Ovary (tissue), 10 donors: ENCODE measurements at places on chromosomes 2 and 18. TPM values are rescaled to one million over a fixed set of nuclear protein-coding genes. Genes with fewer than 3 reads are reported as not detected.
A peak's percentile ranks its signal among the peaks of the same experiment; 100 is the strongest.

DNA sequence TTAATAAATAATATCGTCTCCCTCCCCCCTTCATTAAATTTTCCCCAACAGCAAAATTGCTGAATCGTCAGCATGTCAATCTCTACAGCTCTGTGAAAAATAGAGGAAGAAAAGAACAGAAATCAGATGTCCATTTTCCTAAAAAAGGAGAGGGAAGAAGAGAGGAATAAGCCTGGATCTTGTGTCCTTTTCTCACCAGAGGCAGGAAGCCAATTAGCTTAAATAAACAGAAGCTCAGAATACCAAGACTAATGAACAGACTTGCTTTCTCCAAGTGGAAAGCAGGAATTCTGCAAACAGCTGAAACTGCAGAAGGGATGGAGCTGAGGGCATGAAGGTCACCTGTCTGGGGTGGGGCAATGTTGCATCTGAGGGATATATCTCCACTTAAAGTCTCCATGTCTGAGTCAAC lies 265.7 kb downstream of the CCDC85A start:
- no peak for DNase-seq

GRCh38 chr2:167721593-167721992 lies 525.8 kb downstream of the STK39 start:
- DNase-seq: no peak

- no peak for DNase-seq
These were observed 44.3 kb upstream of the TGIF1 start for GRCh38 chr18:3405713-3406112.

GRCh38 chr2:130289780-130290179 lies 52.9 kb upstream of the IMP4 start:
- DNase-seq: no peak

DNA sequence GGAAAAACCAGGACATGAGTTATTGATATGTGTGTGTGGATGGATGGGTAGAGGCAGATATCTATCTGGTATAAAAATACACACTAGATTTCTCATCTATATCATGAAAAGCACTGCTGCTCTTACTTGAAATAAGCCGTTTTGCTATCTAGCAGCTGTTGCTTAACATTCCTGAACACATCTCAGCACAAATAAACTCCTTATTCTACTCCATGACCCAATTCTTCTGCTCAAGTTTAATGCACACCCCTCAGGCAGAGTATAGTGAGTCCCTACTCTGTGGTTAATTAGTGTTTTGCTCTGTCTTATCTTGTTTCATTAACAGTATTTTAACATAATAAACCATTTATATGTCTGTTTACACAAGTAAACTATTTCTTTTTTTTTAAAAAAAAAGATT lies 134.2 kb downstream of the CBLN2 start:
- no peak for DNase-seq

- no peak for DNase-seq
These were observed 68.6 kb upstream of the DNMT3A start for GRCh38 chr2:25410370-25410769.

DNA sequence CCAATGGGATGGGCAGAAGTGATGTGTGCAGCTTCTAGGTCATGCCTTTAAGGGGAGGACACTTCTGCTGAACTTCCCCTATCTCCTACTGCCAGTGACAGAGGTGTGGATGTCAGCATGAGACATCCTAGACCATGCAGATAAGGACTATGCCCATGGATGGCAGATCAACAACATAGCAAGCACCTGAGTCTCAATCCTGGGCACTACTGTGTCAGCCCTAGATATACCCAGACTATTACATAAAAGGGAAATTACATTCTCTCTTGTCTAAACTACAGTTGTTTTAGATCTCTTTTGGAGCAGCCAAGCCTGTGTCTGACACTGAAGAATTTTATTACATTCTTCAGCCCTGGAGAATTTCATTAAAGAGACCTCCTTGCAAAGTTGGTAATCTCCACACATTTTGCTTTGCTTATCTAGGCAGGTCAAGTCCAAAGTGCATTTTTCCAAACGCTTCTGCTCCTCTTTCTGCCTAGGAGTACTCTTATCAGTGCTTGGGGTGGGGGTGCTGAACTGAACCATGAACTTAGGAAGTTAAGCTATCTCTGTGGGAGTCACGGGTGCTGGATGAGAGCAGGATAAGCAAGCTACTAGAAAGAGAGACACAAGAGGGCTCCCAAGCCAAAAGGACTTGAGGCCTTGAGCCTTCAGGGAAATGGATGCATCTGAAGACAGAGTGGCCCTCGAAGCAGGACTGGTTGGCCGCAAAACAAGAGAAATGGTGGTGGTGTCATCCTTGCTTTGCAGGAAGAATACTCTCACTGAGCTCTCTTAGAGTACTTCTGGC lies 95.2 kb upstream of the SPRED2 start:
- no peak for DNase-seq

DNA sequence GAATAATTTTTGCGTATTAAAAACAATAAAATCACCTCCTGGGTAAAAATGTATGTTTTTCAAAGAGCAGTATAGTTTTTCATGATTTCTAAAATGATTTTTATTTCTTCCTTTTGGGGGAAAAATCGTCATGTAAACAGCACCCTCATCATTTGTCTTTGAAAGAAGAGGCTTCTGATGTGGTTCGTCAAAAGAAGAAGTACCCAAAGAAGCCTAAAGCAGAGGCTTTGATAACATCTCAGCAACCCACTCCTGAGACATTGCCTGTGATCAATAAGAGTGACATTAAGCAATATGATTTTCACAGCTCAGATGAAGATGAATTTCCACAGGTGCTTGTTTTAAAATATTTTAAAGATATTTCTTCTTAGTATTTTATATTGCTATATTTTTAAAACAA lies 110.2 kb upstream of the KIF5C start:
- no peak for DNase-seq

DNA sequence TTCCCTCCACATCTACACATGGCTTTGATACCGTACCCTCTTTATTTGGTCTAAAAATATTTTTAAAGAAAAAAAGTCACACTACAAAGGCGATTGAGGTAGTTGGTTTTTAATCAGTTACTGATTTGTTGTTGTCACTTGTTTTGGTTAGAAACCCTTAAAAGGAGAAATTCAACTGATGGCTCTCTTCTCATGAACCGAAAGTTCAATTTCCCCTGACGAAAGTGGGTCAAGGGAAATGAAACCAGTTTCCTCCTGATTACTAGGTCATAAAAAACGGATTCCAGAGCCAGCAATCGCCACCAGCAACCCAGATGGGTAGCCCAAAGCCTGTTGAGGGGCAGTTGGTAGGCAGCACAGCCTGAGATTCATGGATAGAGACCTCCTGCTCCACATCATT lies 63.2 kb downstream of the DLGAP1 start:
- DNase-seq: no peak

GRCh38 chr2:64757126-64757525 lies 103.4 kb upstream of the SERTAD2 start:
- no peak for DNase-seq

DNA sequence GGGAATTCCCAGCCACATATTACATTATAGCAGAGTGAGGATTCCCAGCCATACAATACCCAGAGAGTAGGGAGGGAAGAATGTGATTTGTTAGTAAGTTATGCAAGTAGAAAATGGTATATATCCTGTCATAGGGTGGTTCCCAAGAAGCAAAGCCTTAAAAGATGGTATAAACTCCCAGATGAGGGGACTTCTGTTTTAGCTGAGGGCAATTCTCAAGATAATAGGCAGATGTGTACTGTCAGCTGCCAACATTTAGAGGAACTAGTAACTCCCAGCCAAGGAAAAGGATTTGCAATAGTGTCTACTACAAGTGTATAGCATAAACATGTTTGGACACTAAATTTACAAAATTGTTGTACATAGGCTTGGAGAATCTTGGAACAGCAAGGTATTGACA lies 86.5 kb downstream of the XDH start:
- no peak for DNase-seq

- DNase-seq: no peak
These were observed 73.4 kb upstream of the ID2 start for GRCh38 chr2:8608411-8608954.

DNA sequence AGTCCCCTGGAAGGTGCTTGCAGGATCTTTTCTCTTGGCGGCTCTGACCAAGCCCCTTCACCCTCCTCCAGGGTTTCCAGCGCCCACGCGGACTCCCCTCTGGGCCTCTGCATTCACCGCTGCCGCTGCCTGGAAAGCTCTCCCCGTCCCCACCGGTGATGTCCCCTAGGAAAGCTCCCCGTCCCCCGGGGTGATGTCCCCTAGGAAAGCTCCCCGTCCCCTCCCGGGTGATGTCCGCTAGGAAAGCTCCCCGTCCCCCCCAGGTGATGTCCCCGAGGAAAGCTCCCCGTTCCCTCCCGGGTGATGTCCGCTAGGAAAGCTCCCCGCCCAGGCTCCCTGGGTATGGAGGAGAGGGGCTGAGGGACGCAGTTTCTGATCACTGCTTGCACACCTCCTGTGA lies 27.9 kb downstream of the ZAP70 start:
- DNase-seq: no peak

DNA sequence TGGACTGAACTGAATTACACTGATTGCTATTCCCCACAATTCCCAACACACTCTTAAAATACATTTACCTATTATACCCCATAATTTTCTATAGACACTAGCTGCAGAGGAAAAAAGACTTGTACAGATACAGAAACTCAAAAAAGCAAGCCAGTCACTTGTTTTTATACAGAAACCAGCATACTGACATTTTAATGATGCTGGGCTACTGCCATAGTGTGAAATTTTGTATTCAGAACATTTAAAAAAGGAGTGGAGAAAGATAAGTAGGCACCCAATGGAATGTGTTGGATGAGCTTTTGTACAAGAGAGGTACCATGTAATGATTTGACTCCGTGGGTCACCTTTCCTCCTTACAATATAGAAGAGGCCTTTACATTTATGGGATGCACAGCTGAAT lies 740.1 kb downstream of the PLCL1 start:
- no peak for DNase-seq

DNA sequence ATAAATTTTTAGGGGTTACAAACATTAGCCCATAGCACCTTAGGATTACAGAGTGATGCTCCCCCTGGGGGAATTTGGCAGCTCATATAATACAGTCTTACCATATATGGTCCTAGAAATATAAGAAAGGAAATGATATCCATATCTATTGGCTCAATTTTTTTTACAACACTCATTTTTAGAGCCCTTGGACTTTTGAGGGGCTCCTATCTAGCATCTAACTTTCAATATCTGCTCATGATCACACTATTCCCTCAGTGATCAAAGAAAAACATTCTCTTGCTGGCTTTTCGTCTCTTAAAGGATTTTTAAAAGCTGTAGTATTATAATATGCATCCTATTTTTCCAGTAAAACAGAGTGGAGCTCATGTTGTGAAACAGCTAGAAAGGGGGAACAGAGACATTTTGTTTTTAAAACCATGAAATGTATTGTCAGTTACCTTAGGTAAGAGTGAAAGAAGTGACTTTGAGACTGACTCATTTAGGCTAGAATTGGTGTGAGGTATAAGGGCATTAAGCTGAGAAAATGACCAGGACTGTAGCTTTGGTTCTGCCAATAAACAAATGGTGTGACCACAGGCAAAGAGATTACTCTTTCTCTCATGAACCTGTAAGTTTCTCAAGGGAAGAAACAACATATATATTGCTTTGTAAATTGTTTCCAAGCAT lies 65.8 kb downstream of the ALPK2 start:
- DNase-seq: no peak

DNA sequence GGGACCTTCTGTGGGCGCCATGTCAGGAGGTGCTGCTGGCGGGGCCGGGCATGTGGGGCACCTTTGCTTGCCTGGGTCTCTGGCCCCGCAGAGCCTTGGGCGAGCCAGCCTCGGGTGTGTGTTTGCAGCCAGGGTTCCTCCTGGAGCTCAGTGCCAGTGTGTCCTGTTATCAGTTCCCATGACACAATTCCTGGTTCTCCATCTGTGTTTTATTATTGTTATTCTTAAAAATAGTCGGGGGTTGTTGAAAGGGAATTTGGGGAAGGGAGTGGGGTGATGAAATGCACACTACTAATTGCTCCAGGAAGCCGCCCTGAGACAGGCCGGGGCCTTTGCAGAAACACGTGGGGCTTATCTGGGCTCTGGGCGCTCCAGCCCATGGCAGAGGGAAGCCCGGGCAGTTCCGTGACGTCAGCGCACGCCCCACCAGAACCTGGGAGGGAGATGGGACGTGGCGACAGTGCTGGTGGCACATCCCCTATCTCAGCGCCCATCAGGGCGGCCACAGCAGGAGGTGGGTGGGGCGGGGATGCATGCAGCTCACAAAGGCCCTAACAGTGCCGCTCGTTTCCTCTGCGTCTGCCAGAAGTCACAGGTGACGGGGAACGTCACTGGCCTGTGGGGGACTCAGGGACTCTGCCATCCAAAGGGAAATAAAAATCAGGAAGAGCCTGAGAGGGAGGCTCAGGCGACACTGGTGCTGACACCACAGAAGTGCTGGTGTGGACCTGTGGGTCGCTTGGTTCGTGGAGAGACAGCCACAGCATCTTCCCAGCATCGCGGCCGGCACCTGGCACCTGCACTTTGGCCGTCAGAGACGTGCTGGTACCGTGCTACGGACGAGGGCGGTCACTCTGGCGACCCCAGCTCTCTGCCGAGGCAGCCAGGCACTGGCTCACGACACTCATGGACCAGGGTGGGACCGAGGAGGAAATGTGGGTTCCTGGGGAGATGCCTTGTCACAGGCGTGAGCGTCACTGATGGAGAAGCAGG lies 131.0 kb downstream of the NFATC1 start:
- peak; percentile 31 for DNase-seq

DNA sequence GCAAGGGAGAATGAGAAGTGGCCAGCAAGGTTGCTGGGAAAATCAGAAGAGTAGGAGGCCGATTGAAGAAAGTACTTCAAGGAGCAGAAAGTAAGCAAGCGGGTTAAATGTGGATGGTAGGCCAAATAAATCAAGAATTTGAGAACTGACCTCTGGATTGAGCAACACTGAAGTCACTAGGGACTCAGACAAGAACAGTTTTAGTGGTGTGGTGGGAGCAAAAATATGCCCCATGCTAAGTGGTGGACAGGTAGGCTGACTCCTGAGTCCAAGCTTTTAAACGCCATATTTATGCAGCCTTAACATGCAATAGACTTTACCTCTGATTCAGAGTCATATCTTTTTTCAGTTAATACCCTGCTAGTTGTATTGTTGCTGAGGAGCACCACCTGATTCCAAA lies 4.5 kb downstream of the TRABD2A start:
- DNase-seq: no peak

GRCh38 chr2:24269265-24269664 lies 91.1 kb downstream of the ITSN2 start:
- DNase-seq: no peak

ZAP70 gene
- 0.45 TPM for total RNA-seq

SCTR gene
- not detected for total RNA-seq

TMEM169 gene
- 0.37 TPM for total RNA-seq

EFR3B gene
- 1.5 TPM for total RNA-seq

TCF23 gene
- total RNA-seq: 41.7 TPM

RNMT gene
- 29.5 TPM for total RNA-seq
